ENCODE measurements at places on chromosomes 5 and 9.

- DNase-seq = no peak
These were observed 227.8 kb downstream of the PAPPA start for GRCh38 chr9:116381350-116381749.

DNA sequence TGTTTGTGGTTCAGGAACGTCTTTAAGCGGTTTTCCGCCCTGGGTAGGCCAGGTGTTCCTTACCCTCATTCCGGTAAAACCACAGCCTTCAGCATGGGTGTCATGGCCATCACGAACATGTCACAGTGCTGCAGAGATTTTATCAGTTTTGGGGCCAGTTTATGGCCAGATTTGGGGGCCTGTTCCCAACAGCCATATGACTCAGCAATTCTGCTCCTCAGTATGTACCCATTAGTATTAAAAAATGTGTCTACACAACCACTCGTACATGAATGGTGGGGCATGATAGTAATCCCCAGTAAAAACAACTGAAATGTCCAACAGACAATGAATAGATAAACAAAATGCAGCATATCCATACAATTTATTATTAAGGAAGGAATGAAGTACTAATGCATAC is 51.9 kb upstream of the TTC23L start:
- no peak for DNase-seq

DNA sequence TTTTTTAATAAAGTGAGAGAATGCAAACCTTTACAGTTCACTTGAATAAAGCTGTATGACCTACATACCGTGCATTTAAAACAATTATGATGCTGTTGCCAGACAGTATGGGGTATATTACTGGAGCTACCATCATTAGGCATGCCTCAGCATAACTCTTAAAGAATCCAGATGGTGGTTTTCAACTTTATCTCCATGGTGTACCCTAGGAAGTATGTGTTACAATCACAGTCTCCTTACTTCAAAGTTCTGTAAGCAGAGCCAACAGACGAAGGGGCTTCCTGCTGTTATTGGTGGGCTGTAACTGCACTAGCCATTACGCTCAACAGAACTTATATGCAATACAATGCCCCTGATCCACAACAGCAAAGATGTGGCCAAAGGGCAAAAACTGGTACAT is 803.3 kb downstream of the DTWD2 start:
- no peak for DNase-seq

DNA sequence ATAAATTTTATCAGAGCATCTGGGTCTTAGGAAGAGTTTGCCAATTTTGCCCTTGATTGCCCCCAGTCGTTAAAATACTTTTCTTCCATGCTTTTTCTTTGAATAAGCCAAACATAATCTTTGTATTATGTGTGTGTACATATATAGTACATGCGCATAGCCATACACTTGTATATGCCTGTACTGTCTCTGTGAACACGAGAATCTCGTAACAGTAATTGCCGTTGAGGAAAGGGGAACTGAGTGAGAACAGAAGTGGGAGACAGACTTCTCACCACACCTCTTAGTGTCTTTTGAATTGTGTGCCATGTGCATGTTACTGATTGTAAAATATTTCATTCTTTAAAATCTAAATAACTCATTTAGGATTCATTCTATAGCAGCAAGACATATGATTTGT is 79.6 kb upstream of the GRHPR start:
- DNase-seq = no peak

DNA sequence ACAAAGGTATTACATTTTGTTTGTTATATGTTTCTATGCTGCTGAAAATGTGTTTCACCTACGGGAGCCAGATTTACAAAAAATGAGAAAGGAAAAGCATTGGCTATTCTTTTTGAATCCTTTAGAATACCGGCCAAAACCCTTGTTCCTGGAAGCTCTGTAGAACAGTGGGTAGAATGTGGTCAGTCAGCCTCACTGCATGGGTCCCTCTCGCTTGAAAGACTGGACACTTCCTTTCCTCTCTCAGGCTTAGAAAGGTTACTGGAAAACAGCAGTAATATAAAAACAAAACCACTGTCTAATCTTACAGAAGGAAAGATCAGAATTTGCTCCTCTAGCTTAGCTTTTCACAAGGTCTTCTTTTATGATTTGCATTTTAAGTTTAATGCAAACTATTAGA is 45.1 kb downstream of the OSTF1 start:
- no peak for DNase-seq

- no peak for DNase-seq
These were observed 19.0 kb downstream of the ADGRD2 start for GRCh38 chr9:124469011-124469832.

- no peak for DNase-seq
These were observed 335.6 kb upstream of the ITGA1 start for GRCh38 chr5:52452098-52452497.

DNA sequence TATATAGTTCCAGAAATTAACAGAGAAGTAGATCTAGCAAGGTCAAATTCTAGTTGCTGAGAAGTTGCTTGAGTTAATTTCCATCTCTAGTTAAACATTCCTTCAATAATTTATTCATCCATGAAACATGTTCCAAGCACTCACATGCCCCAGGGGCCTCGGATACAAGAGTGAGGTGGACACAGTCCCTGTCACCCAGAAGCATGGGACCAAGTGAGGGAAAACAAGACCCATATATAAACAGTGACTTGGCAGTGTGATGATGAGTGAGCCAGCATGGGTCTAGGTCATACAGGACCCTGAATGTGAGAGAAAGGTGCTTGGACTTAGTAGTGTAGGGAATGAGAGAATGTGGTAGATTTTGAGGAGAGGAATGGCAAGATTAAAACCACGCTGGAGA is 216.9 kb downstream of the TTLL11 start:
- DNase-seq = no peak

- DNase-seq = no peak
These were observed 1.1 kb upstream of the IRF1 start for GRCh38 chr5:132491368-132492364.

- DNase-seq = no peak
These were observed 181.5 kb upstream of the RAI14 start for GRCh38 chr5:34474573-34475021.

GRCh38 chr5:150598006-150598405 is 42.5 kb upstream of the SYNPO start:
- DNase-seq = no peak

DNA sequence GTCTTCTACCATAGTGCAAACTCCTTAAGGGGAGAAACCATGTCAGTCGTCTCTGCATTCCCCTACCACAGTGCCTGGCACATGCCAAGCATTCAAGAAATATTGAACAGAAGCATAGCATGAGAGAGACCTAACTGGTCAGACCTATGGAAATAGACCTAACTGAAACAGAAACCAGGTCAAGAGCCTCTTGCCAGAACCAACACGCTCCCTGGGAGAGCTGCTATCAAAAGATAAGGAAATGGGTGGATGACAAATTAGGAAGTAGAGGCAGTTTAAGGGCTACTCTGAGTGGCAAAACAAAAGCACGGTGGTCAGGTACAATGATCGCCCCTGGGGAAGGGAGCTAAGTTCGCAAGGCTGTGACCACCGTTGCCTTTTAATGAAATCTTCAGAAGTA is 66.0 kb upstream of the SMIM15 start:
- DNase-seq = no peak

GRCh38 chr9:14158916-14159315 is 155.0 kb downstream of the NFIB start:
- DNase-seq = peak; percentile 100

- no peak for DNase-seq
These were observed 416.5 kb upstream of the TLE4 start for GRCh38 chr9:79155308-79155707.

DNA sequence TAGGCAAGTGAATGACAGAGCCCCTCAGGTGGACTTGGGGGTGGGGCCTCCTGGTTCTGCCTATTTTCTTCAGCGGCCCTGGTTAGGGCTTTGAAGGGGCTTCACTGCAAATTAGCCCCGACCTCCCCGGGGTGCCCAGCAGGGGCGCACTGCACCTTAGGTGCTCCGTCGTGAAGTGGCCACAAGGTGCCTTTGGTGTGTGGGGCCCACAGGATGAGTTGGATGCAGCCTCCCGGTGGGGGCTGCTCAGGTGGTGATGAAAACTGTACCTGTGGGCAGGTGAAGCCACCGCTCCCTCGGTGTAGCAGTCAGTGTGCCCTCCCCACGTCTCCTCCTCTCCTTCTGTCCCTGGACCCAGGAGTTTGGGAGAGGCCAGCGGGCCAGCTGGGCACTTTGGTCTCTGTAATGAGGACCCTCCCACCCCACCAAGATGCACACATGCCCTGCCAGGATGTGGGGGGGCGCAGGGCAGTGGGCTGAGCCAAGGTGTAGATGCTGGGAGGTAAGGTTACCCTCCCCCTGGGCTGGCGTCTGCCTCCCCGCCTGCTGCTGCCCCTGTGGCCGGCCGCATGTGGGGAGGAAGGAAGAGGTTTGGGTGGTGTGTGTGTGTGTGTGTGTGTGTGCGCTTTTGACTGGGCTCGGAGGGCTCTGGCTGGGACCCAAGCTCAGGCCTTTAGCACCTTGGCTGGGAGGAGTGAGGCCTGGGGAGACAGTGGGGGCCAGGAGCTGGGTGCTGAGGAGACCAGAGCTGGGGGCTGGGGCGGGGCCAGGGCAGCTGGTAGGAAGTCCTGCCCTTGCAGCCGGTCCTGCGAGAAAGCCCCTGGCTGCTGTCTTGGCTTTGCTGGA is 55.6 kb downstream of the RXRA start:
- no peak for DNase-seq

- no peak for DNase-seq
These were observed 188.6 kb downstream of the NR3C1 start for GRCh38 chr5:143214890-143215289.

DNA sequence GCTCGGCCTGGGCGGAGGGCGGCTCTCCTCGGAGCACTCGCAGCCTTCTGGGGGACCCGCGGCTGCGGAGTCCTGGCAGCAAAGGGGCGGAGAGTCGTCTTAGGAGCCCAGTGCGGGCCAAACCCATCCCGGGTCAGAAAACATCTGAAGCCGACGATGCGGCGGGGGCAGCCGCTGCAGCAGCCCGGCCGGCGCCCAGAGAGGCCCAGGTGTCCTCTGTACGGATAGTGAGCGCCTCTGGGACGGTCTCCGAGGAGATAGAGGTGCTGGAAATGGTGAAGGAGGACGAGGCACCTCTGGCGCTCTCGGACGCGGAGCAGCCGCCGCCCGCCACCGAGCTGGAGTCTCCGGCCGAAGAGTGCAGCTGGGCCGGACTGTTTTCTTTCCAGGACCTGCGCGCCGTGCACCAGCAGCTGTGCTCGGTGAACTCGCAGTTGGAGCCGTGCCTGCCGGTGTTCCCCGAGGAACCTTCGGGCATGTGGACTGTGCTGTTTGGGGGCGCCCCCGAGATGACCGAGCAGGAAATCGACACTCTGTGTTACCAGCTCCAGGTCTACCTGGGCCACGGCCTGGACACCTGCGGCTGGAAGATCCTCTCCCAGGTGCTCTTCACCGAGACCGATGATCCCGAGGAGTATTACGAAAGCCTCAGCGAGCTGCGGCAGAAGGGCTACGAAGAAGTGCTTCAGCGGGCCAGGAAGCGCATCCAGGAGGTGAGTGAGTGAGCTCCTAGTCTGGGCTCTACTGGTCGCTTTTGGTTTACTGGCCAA is 1.2 kb downstream of the JMY start:
- peak; percentile 58 for DNase-seq

DNA sequence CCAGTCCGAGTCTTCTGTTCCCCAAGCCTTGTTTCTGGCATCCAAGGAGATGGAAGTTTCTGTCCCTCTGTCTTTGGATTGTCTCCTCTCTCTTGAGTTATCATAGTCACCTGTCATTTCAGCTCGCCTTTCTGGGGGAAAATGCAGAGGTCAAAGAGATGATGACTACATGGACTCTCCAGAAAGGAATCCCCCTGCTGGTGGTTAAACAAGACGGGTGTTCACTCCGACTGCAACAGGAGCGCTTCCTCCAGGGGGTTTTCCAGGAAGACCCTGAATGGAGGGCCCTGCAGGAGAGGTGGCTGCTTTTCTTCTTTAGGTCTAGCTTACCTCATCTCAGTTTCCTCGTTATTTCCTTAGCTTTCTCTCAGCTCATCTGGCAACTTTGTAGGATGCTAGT is 25.1 kb downstream of the ERAP2 start:
- no peak for DNase-seq

- no peak for DNase-seq
These were observed 395.5 kb upstream of the SLC30A5 start for GRCh38 chr5:68698025-68698940.

DNA sequence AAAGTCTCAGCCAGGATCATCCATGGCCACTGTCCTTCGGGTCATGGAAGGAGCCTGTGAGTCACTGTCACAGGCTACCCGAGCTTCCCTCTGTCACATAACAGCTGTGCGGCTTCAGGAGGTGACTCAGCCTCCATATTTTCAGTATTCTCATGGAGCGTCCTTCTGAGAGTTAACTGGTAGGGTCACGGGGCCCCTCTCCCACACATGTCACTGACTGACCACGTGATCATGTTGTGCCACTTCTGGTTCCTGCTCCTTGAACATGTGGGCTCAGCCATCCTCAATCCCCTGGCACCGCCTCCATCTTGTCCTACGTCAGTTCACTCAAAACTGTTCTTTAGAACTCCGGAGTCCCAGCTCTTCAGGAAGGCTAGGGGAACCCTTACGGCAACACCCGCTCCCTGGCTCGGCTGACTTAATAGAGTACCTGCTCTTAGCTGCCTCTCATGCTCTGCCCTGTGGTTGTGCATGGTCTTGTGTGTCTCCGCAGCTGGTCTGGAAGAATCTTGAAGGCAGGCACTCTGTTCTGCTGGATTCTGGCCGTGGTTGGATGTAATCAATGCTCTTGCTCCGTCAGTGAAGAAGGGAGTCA is 182.8 kb downstream of the ICE1 start:
- DNase-seq = no peak

DNA sequence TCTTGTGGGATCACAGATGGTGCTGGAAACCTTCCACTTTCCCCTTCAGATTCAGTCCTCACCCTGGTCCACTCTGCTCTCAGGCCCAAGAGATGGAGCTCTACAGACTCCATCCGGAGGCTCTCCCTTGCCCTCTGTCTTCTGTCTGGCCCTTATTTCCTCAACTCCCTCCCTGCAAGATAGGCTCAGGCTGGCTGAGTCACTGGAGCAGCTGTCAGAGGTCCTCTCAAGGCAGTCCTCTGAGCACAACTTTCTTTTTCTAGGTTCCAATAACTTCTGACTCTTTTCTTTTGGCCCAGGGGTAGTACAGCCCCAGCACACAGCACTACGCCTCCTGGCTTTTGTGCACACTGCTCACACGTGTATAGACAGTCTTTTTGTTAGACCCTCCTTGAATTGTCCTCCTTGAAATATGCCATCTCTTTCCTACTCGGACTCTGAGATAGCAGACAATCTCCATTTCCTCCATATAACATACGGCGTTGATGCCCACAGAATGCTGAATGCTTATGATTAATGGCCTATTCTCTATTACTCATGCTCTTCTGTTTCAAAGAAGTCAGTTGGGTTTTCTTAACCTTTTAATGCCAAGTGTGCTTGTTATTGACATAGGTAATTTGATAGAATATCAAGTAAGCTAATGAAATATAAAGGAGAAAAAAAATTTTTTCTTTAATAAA is 193.1 kb downstream of the SLC12A2 start:
- no peak for DNase-seq

- DNase-seq = no peak
These were observed 49.0 kb downstream of the NPR3 start for GRCh38 chr5:32760091-32760509.

GRCh38 chr9:124020520-124021384 is 9.2 kb downstream of the LHX2 start:
- no peak for DNase-seq

- no peak for DNase-seq
These were observed 10.4 kb upstream of the SLC36A2 start for GRCh38 chr5:151357792-151358191.

GRCh38 chr5:133118741-133119140 is 66.9 kb downstream of the HSPA4 start:
- DNase-seq = no peak

- no peak for DNase-seq
These were observed 5.4 kb downstream of the ACTL7B start for GRCh38 chr9:108850293-108850897.
